ENCODE measurements at places on chromosomes 6 and 20. TPM values are rescaled to one million over a fixed set of nuclear protein-coding genes. Genes with fewer than 3 reads are reported as not detected.

The RAET1G gene
- not detected for total RNA-seq

The DYNLT2 gene
- 2.4 TPM for total RNA-seq

The SIRPD gene
- not detected for total RNA-seq

The OR2B3 gene
- total RNA-seq: not detected

The ZSWIM3 gene
- 4.2 TPM for total RNA-seq

The BEND3 gene
- 5.0 TPM for total RNA-seq

The MROH8 gene
- total RNA-seq: 3.0 TPM

The NHSL1 gene
- total RNA-seq: 0.70 TPM

The OR2B6 gene
- total RNA-seq: not detected

The WFDC5 gene
- total RNA-seq: 0.23 TPM

The DNAH8 gene
- not detected for total RNA-seq

The XKR7 gene
- 0.02 TPM for total RNA-seq
